Activated CD8-positive, alpha-beta T cell treated with anti-CD3 and anti-CD28 coated beads for 36 hours (primary cell): ENCODE measurements at places on chromosomes 1 and 21.

- H3K27ac ChIP-seq: peak overlapping the region; percentile 97
- no peaks in the 10 kb centered on the region for H3K27me3 ChIP-seq
- peak; percentile 45 for DNase-seq
- peaks cover 23% of the 10 kb centered on the region for H3K4me1 ChIP-seq
- no peaks in the 10 kb centered on the region for H3K36me3 ChIP-seq
- peak overlapping the region; percentile 74 for H3K4me3 ChIP-seq
These were observed 36.7 kb upstream of the MTF2 start for GRCh38 chr1:93042187-93043056.

- H3K27me3 ChIP-seq: peaks cover 1% of the 10 kb centered on the region
- no peak overlapping the region for H3K27ac ChIP-seq
- no peak for DNase-seq
- peaks cover 15% of the 10 kb centered on the region for H3K4me1 ChIP-seq
- no peak overlapping the region for H3K4me3 ChIP-seq
These were observed 483.9 kb downstream of the PTPRC start for GRCh38 chr1:199122532-199123311.

GRCh38 chr21:42038826-42039425, 28.8 kb upstream of the ZBTB21 start:
- no peak for DNase-seq
- no peaks in the 10 kb centered on the region for H3K27me3 ChIP-seq
- no peak overlapping the region for H3K4me3 ChIP-seq
- H3K36me3 ChIP-seq: no peaks in the 10 kb centered on the region

GRCh38 chr1:159077120-159077961, 775 bp upstream of the AIM2 start:
- H3K27me3 ChIP-seq: no peaks in the 10 kb centered on the region
- H3K36me3 ChIP-seq: no peaks in the 10 kb centered on the region
- DNase-seq: peak; percentile 97

- H3K27me3 ChIP-seq: no peaks in the 10 kb centered on the region
- peaks cover 25% of the 10 kb centered on the region for H3K36me3 ChIP-seq
- DNase-seq: no peak
- H3K4me1 ChIP-seq: peaks cover 6% of the 10 kb centered on the region
These were observed 33.1 kb downstream of the KIAA0319L start for GRCh38 chr1:35524106-35524505.

DNA sequence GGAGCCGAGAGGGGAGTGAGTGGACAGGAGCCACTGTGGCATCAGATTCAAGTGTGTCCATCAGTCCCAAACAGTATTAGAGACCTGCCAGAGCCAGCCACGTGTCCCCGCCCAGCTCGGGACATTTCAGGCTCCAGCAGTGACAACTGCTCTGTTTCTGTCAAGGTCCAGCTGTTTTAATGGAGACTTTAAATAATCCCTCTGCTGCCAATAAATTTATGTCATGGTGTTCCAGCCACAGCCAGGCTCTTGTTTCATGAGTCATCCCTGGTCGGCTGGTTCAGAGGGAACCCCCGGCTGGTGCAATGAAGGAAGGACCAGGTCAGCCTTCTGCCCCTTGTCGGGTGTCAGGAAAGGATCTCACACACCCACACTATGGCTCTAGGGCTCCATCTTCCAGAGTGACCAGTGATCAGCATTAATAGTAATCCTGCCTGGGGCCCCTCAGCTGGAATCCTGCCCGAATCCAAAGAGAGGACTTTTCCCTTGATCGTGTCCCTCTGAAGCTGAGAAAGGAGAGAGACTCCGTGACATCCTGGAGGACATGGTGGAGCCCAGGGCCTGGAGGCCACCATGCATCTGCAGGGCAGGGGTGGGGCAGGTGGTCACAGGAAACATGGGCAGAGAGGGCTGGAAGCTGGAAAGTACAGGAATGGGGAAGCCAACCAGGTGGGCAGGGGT, 197.3 kb downstream of the MATN1 start:
- peaks cover 13% of the 10 kb centered on the region for H3K27me3 ChIP-seq
- H3K4me1 ChIP-seq: no peaks in the 10 kb centered on the region

GRCh38 chr1:56302878-56303277, 276.5 kb downstream of the PLPP3 start:
- no peak for DNase-seq
- H3K4me3 ChIP-seq: no peak overlapping the region
- no peaks in the 10 kb centered on the region for H3K4me1 ChIP-seq
- H3K27ac ChIP-seq: no peak overlapping the region

DNA sequence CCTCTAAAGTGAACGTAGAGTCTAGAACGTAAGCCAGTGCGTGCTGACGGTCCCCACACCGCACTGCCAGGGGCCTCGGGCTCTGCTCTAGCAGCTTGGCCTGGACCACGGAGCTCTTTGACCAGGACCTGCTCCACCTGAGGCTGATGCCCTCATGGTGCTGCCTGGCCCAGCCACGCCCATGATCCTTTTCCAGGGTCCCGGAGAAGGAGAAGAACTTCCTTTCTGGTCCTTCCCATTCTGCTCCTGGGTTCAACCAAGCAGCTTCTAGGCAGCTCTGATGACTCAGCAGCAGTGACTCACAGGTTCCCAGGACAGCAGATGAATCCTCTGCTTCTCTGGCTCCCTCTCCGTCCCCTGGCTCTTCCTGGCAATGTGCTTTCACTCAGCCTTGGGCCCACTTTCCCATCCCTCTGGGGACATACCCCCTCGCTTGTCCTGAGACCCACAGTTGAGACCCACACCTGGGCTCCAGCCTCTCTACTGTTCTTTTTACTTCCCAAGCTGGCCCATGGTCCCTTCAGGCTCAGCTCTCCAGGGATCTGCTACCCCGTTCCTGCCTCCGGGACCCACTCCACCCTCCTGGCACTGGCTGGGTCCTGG, 246.3 kb upstream of the RAB4A start:
- H3K4me3 ChIP-seq: no peak overlapping the region
- DNase-seq: peak; percentile 24
- peaks cover 11% of the 10 kb centered on the region for H3K4me1 ChIP-seq
- H3K27ac ChIP-seq: no peak overlapping the region

GRCh38 chr1:9652379-9653209, 1.1 kb downstream of the PIK3CD start:
- H3K36me3 ChIP-seq: peaks cover 41% of the 10 kb centered on the region
- H3K27ac ChIP-seq: peak overlapping the region; percentile 96
- peak; percentile 72 for DNase-seq
- peak overlapping the region; percentile 80 for H3K4me3 ChIP-seq
- H3K27me3 ChIP-seq: no peaks in the 10 kb centered on the region

- H3K36me3 ChIP-seq: peaks cover 26% of the 10 kb centered on the region
- DNase-seq: no peak
- no peak overlapping the region for H3K27ac ChIP-seq
- H3K4me1 ChIP-seq: peaks cover 7% of the 10 kb centered on the region
- no peak overlapping the region for H3K4me3 ChIP-seq
These were observed 35.5 kb upstream of the ASPM start for GRCh38 chr1:197181982-197182381.

GRCh38 chr1:17218939-17219338, 14.0 kb downstream of the PADI1 start:
- peaks cover 7% of the 10 kb centered on the region for H3K4me1 ChIP-seq
- no peak overlapping the region for H3K4me3 ChIP-seq
- no peak overlapping the region for H3K27ac ChIP-seq
- no peaks in the 10 kb centered on the region for H3K36me3 ChIP-seq
- peaks cover 29% of the 10 kb centered on the region for H3K27me3 ChIP-seq

DNA sequence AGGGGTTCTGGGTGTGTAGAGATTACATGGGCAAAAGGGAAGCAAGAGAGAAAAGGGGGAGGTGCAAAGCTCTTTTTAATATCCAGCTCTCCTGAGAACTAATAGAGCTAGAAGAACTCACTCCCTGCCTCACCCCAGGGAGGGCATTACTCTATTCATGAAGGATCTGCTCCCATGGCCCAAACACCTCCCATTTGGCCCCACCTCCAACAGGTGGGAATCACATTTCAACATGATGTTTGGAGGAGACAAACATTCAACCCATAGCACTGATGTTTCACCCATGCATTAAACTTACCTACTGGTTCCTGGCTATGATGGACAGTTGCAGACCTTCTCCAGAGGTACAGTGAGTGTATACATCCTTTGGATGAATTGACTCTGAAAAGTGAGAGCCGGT, 7.3 kb upstream of the JUN start:
- no peaks in the 10 kb centered on the region for H3K27me3 ChIP-seq
- no peak overlapping the region for H3K27ac ChIP-seq
- peaks cover 14% of the 10 kb centered on the region for H3K36me3 ChIP-seq
- peaks cover 19% of the 10 kb centered on the region for H3K4me1 ChIP-seq
- H3K4me3 ChIP-seq: no peak overlapping the region
- DNase-seq: no peak

GRCh38 chr21:44727757-44728156, 16.4 kb upstream of the TSPEAR start:
- H3K4me3 ChIP-seq: no peak overlapping the region
- no peak overlapping the region for H3K27ac ChIP-seq
- H3K4me1 ChIP-seq: peaks cover 10% of the 10 kb centered on the region
- DNase-seq: no peak

DNA sequence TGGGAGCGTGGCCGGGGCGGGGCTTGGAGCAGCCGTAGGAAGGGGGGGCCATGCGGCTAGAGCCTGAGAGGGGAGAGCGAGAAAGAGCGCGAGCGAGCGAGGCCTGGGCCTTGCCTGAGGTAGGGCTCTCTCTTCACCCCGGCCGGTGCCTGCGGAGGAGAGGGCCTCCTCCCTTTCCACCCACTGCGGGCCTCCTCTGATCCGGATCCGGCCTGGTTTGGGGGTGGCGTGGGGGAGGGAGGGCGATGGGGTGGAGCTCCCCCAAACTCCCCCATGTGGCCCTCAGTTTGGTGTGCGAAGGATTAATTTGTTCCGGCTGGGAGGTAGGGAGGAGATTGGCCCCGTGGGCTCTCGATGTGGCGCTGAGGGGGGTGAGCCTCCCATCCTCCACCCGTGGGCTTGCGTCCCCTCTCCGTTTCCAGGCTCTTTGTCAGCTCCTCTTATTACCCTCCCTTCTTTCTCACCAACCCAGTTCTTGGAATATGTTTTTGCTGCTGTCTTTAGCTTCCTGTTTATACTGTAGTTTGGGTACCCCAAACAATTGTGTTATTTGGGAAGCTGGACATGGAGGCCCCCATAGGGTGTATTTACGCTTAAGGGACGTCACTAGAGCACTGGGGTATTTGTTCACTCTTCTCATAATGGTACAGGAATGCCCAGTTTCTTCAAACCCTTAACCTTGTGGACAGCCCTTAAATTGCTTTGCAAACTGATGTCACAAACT, 685 bp downstream of the UBAP2L start:
- peak; percentile 70 for DNase-seq
- peaks cover 64% of the 10 kb centered on the region for H3K4me1 ChIP-seq
- H3K27me3 ChIP-seq: no peaks in the 10 kb centered on the region
- H3K27ac ChIP-seq: peak overlapping the region; percentile 98
- peaks cover 74% of the 10 kb centered on the region for H3K36me3 ChIP-seq
- peak overlapping the region; percentile 96 for H3K4me3 ChIP-seq

- peaks cover 22% of the 10 kb centered on the region for H3K4me1 ChIP-seq
- no peak overlapping the region for H3K4me3 ChIP-seq
- peaks cover 3% of the 10 kb centered on the region for H3K27me3 ChIP-seq
- peaks cover 8% of the 10 kb centered on the region for H3K36me3 ChIP-seq
- DNase-seq: no peak
- H3K27ac ChIP-seq: no peak overlapping the region
These were observed 10.4 kb downstream of the MUL1 start for GRCh38 chr1:20497506-20497905.

- H3K27me3 ChIP-seq: peaks cover 10% of the 10 kb centered on the region
- no peaks in the 10 kb centered on the region for H3K36me3 ChIP-seq
- H3K4me3 ChIP-seq: no peak overlapping the region
- no peak for DNase-seq
- no peak overlapping the region for H3K27ac ChIP-seq
- no peaks in the 10 kb centered on the region for H3K4me1 ChIP-seq
These were observed 154.8 kb downstream of the TRABD2B start for GRCh38 chr1:47842228-47842919.

- no peak overlapping the region for H3K27ac ChIP-seq
- H3K27me3 ChIP-seq: no peaks in the 10 kb centered on the region
- H3K36me3 ChIP-seq: no peaks in the 10 kb centered on the region
These were observed 70.6 kb upstream of the ZBTB18 start for GRCh38 chr1:243980471-243980870.

GRCh38 chr1:109479311-109479710, 4.4 kb upstream of the ATXN7L2 start:
- DNase-seq: no peak
- no peak overlapping the region for H3K27ac ChIP-seq
- H3K4me1 ChIP-seq: peaks cover 14% of the 10 kb centered on the region
- no peak overlapping the region for H3K4me3 ChIP-seq
- H3K36me3 ChIP-seq: no peaks in the 10 kb centered on the region

GRCh38 chr1:238331557-238331956, 440.8 kb upstream of the ZP4 start:
- no peak overlapping the region for H3K27ac ChIP-seq
- no peaks in the 10 kb centered on the region for H3K36me3 ChIP-seq
- no peak for DNase-seq
- H3K4me1 ChIP-seq: no peaks in the 10 kb centered on the region
- no peak overlapping the region for H3K4me3 ChIP-seq

GRCh38 chr21:34762786-34763185, 94.0 kb downstream of the CLIC6 start:
- DNase-seq: no peak
- H3K27ac ChIP-seq: no peak overlapping the region
- H3K4me3 ChIP-seq: no peak overlapping the region

GRCh38 chr1:31374511-31375196, 1.8 kb upstream of the FABP3 start:
- H3K36me3 ChIP-seq: no peaks in the 10 kb centered on the region
- no peak overlapping the region for H3K4me3 ChIP-seq
- H3K27ac ChIP-seq: no peak overlapping the region
- H3K4me1 ChIP-seq: peaks cover 9% of the 10 kb centered on the region

DNA sequence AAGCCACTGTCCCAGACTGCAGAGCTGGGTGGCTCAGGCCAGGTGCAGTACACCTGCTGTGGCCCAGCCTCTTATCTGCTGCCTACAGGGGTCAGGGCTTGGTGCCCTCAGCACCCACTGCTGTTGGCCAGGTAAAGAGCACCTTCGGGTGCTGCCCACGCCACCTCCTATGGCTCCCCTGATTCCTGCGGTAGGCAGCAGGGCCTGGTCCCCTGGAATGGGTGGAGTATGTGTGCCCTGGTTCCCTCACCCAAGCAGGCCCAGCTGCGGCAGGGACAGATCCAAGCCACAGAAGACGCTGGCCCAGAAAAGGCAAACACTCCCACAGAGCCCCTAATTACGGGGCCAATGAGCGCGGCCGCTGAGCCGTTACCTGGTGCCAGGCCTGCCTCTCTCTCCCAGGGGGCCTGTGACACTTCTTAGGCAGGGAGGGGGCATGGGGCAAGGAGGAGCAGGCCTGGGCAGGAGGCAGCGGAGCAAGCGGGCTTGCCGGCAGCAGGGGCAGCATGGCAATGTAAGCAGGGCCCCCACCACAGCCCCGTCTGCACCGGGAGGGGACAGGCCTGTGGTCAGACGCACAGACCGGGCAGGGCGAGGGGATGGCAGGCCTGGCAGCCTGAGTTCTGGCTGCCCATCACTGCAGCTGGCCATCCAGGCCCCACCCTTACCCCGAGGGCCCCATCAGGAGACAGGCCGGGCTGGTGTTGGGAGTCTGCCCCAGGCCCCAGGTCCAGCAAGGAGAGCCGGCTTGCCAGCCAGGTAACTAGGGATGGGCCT, 19.0 kb downstream of the ESPN start:
- H3K27ac ChIP-seq: no peak overlapping the region
- no peak overlapping the region for H3K4me3 ChIP-seq
- H3K4me1 ChIP-seq: peaks cover 13% of the 10 kb centered on the region

- DNase-seq: peak; percentile 53
- H3K27me3 ChIP-seq: no peaks in the 10 kb centered on the region
- no peak overlapping the region for H3K4me3 ChIP-seq
- H3K4me1 ChIP-seq: peaks cover 20% of the 10 kb centered on the region
- peaks cover 79% of the 10 kb centered on the region for H3K36me3 ChIP-seq
These were observed 14.4 kb downstream of the TMPRSS3 start for GRCh38 chr21:42381347-42381984.
